Stimulated activated CD8-positive, alpha-beta memory T cell treated with anti-CD3 and anti-CD28 coated beads, Interleukin-15, amount 100 ng/mL, for 24 hours (primary cell): ENCODE measurements at places on chromosomes 1 and 21.

DNA sequence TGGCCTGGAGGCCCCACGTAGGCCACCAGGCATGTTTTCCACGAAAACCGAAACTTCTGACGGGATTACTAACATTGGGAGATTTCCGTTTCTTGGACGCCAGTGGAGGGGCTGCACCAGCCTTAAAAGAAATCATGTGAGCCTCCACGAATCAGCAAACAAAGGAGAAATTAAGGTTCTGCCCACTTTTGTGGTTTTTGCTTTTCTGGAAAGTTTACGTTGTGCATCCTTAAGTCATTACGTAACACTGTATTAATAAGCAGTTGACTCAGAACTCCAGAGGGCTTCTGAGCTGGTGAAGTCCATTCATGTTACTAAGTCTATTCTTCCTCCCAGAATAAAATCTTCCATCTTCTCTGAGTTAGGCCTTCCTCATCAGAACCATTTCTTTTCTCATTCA lies 168.5 kb downstream of the PSMG1 start:
- DNase-seq: no peak

DNA sequence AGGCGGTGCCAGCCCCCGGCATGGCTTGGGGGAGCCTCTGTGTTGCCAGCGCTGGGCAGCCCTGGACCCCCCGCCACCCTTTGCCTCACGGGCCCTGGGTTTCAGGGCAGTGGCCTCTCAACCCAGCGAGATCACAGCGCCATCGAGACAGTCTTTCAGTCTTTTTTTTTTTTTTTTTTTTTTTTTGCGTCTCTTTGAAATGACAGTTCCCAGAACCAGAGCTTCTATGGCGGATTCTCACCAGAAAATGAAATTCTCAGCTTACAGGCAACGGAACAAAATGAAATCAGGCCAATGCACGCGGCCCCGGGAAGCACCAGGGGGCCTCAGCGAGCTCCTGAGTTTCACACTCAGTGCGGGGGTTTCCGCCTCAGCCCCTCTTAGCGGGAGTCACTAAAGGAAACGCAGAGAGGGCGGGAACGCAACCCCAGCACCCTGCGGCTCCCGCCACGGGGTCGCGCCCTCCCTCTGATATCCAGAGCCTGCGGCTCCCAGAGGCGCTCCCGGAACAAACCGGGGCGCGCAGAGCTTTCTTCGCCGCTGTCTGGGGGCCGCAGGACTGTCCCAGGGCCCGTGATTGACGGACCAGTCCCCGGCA lies 8.0 kb upstream of the COL6A1 start:
- peak; percentile 44 for DNase-seq

DNA sequence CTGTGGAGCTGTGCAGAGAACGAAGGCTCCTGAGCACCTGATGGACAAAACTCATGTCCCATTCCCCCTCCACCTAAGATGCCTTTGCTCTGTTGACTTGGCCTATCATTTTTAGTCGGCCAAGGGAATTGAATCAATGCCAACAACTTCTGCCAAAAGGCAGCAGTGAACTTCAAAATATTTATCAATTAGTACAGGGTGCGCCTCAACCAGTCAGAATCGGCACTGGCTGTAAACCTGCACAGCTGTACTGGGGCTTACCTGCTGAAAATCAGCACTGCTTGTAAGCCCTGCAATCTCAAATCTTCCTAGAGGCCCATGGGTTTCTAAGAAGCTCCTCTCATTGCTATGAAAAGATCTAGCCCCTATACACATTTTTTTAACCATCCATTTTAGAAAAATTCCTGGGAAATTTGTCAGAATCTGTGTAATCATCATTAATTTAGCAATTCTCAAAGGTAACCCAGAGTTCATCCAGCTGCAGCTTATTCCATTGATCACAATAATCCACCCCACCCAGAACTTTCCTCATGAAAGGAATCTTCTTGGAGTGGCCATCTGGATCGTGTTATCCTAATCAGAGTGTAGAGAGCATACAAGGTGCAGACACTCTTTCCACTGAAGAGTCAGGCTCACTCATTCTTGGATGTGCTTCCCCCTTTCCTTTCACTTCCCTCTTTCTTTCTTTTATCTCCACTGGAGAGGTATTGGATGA lies 40.2 kb downstream of the ADAMTS1 start:
- DNase-seq: no peak

- DNase-seq: no peak
These were observed 206.0 kb upstream of the HMCN1 start for GRCh38 chr1:185528084-185528676.

DNA sequence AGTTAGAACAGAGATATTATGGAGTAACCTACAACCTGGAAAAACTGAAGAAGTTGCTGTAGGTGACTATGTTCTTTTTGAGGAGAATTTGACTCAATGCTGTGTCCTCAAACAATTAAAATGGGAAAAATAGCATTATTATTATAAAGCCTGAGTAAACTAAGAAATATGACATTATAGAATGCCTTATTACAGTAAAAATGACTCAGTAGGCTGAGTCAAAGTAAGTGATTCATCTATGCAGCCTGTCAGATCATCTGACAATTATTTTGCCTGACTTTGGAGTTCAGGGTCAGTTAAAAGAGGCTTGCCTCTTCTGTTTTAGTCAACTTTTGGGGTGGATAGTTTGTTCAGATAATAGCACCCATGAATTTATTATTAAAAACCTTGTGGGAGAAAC lies 150.8 kb upstream of the PTGFR start:
- no peak for DNase-seq

GRCh38 chr1:240254778-240255291 lies 163.2 kb downstream of the FMN2 start:
- no peak for DNase-seq

DNA sequence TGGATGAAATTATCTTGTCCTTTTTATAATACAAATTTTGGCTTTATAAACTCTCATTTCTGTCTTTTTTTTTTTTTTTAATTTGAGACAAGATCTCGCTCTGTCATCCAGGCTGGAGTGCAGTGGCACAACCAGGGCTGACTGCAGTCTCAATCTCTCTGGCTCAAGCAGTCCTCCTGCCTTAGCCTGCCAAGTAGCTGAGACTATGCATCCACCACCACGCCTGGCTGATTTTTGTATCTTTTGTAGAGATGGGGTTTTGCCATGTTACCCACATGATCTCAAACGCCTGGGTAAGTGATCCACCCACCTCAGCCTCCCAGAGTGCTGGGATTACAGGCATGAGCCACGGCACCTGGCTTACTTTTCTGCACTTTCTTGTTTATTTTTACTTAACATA lies 7.5 kb downstream of the TOR1AIP1 start:
- DNase-seq: no peak

GRCh38 chr1:19651141-19651737 lies 7.1 kb downstream of the NBL1 start:
- no peak for DNase-seq

DNA sequence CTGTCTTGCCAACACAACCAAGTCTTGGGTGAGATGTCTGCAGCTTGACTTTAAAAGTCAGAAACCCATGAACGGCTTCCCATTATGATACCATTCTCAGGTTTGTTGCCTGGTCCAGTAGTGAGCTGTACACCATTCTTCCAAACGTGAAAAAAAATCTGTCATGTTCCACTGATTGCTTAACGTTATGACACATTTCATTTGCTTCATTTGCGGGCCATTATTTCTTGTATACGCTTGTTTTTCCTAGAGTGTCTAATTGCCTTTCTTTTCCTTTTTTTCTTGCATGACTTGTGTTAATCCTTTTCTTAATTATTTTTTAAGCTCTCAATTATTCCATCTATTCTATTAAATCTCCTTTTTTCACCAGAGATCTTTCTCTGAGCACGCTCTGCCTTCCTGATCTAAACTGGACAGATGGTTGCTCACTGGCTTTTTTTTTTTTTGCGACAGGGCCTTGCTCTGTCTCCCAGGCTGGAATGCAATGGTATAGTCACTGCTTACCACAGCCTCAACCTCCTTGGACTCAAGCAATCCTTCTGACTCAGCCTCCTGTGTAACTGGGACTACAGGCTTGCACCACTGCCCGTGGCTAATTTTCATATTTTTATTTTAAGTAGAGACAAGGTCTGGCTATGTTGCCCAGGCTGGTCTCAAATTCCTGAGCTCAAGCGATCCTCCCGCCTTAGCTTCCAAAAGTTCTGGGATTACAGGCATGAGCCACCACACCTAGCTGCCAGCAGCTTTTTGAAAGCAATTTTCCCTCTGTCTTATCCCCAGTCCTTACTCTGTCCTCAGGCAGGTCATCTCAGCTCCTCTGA lies 31.7 kb upstream of the CAMTA1 start:
- no peak for DNase-seq

- no peak for DNase-seq
These were observed 20.0 kb upstream of the LYPLAL1 start for GRCh38 chr1:219153723-219154122.

DNA sequence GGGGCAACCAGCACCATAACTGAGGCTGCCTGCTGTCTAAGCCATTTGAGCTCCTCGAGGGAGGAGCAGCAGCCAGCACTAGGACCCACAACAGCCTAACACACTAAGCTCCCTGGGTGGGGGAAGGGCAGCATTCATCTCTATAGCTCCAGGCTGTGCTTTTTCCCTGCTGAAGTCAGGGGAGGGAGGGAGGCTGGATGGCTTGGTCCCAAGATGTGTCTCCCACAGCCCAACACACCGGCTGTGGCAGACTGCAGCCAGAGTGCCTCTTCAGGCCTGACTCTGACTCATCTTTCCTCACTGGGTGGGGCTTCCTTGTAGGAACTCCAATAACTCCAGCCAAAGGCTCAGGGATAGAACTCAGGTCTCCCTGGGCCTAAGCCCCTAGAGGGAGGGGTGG lies 296.3 kb downstream of the PRDM2 start:
- DNase-seq: no peak

DNA sequence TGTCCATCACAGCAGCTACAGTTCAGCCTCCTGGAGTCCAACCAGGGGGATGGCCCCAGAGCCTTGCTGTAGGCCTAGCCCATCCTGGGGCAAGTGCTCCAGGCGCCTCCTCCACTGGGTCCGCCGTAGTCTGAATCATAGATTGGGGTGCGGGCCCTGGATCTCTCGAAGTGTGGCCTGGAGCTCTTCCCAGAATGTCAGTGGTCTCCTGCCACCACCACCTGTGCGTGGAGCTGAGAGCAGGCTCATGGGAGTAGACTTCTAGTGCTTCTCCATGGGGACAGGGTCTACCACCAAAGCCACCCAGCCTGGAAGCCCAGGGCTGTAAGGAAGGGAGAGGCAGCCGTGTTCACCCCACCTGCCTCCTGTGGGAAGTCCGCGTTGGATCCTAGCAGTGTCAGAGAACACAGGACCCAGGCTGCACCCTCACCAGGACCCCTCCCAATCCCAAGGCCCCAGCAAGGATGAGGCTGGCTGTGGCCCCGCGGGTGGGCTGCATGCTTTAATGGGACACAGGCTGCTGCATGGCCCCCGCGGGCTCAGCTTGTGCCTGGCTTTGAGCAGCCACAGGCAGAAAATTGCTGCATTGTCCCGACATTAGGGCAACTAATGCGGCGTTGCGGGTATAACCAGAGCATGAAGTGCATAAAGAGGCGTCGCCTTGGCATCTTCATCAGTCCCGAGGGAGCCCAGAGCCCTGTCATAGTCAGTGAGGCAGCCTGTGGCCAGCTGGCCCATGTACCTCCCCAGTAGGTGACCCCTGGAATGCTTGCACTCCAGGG lies 735 bp upstream of the HES3 start:
- DNase-seq: no peak

DNA sequence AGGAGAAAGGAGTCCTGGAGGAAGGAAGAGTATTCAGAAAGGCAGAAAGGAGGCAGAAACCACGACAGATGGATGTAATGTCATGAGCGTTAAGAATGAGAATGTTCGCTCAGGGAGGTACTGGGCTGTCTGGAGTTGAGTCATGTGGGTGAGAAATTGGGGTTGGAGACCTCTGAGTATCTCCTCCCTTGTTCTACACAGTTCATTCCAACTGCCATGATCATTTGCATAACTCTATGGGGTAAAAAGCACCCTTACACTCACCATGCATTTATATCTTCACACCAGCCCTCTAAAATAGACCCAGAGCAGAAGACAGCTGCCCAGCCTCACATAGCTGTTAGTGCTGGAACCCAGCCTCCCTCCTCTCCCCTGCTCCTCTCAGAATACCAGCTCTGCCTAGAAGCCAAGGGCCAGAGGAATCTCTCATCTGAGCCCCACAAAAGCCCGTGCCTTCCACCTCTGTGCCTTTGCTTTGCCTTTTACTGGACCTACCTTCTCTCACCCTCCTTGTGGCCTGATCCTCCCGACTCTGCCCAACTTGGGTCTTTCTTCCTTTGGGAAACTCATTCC lies 85.2 kb downstream of the BEND5 start:
- no peak for DNase-seq

DNA sequence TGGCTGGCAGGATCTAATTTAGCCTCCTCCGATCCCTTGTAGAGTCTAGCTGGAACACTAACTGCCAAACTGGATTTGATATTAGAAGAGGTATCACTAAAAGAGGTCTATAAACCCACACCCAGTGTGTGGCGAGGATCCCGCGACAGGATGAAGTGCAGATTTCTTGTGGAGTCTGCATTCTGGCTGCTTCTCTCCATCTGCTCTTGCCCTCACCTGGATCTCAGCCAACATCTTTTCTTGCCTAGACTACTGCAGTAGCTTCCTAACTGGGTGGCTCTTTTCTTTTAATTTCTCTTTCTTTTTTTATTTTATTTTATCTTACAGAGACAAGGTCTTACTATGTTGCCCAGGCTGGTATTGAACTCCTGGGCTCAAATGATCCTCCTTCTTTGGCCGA lies 48.9 kb upstream of the CAPZB start:
- no peak for DNase-seq

DNA sequence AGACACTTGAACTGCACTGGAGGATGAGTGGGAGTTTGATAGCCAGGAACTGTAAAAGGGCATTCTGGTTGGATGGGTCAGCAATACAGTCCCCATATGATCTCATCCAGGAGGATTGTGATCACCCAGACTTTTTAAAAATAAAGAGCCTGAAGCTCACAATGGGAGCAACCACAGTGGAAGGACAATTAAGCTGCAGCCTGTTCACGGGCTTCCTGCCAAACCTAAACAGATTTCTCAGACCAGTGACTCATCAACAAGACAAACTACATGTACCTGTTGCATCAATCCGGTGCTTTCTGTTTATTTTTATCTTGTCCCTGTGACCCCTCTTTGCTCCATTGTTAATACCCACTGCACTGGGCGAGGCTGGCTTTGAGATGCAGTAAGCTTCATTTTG lies 52.3 kb downstream of the PAPPA2 start:
- DNase-seq: no peak

- no peak for DNase-seq
These were observed 53.0 kb downstream of the SLC45A1 start for GRCh38 chr1:8370905-8371315.

GRCh38 chr1:223216531-223217205 lies 73.6 kb upstream of the TLR5 start:
- no peak for DNase-seq

- DNase-seq: no peak
These were observed 18.0 kb downstream of the CD244 start for GRCh38 chr1:160844447-160845232.

GRCh38 chr1:209266590-209267205 lies 316.8 kb upstream of the CAMK1G start:
- DNase-seq: no peak

GRCh38 chr1:11730429-11730891 lies 5.5 kb upstream of the AGTRAP start:
- DNase-seq: no peak
